ENCODE measurements at places on chromosomes 2 and 18.

DNA sequence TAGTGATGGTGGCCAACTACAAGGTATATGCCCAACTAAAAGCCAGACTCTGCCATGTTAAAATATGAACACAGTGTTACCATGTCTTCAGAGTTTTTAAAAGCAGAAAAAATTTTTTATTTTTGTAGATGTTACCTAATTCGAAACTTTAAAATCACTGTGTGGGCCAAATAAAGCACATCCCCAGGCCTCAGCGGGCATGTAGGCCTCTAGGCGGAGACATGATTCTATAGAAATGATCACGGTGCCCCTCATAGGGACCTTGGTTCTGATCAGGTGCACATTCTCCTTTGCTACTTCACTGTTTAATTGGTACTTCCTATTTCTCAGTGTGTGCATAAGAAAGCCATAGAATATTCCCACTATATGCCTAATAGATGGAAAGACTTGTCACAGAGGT, 349.2 kb downstream of the XIRP2 start:
- no peak for DNase-seq

DNA sequence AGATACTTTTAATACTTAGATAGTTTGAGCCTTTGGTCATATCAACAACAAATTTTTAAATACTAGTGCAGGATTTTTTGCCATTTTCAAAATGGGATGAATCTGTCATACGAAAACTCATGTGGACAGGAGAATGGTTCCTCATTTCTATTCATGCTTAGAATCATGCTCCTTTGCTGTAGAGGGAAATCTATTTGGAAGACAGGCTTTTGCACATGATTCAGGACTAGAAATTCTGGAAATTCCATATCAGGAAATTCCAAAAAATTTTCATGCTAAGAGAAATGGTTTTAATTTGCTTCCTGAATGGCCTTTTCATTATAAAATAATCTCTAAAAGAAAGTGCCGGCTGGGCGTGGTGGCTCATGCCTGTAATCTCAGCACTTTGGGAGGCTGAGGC, 39.3 kb downstream of the MOGAT1 start:
- DNase-seq = no peak

GRCh38 chr2:222483513-222484039, 59.2 kb downstream of the SGPP2 start:
- no peak for DNase-seq

DNA sequence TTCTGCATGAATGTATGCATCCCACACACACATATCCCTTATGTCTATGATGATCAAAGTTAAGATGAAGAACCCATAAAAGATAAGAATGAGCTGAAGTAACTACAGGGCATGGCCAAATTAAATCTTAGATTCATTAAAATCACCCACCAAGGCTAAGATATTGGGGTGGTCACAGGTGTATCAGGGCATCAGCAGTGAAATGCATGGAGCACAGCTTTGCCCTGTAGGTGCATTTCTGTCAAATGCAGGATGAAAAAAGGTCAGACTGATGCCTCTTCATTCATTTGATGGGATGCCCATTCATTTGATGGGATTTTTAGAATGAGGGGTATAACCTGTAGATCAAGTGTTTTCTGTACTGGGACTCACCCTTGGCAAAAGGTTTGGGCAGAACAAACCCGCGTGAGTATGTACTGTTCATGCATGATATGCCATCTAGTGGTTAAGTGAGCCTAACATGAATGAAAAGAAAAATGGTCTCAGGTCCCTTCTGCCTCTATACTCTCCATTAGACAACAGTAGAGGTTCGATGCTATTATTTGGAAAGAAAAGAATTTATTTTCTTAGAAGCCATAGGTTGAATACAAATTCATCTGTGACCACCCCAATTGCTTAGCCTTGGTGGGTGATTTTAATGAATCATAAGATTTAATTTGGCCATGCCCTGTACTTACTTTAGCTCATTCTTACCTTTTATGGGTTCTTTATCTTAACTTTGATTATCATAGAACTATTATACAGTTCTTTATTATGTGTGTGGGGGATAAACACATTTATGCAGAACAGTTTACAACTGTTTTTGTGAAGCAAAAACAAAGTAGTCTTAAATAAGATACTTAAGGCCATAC, 43.2 kb upstream of the NOSTRIN start:
- DNase-seq = no peak

DNA sequence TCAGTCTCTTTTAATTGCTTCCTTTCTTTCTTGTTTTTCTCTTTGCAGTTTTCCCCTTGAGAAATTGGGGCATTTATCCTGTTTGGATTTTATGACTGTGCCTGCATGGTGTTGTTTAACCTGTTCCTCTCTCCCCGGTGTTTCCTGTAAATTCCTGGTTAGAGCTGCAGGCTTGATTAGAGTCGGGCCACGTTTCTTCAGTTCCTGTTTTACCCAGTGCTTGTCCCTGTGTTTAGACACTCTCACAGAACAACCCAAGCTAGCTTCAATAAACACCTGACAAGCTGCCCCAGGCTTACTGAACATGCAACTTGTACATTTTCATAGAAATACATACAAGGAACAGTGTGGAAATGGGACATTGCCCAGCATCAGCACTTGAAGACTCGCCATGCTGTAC, 53.9 kb downstream of the NGEF start:
- no peak for DNase-seq

DNA sequence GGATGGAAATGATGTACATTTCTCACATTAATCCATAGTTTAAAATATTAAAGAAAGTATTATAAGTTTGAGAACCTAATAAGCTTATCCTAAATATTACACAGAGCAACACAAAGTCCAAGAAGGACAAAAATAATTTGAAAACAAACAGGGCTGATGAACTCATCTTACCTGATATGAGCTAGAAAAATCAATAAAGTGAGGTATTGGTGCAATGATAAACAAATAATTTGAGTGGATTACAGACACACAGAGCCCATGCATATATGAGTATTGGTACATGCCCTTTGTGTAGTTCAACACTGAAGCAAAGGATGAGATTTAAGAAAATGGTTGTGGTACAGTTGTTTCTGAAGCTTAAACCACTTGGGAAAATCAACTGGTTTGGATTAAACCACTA, 1139.0 kb downstream of the SUCLG1 start:
- DNase-seq = no peak

All from DMS79 (cell line).